ENCODE measurements at places on chromosomes 7 and 10.

GRCh38 chr10:17438583-17438982 lies 15.8 kb downstream of the ST8SIA6 start:
- DNase-seq, result no peak

DNA sequence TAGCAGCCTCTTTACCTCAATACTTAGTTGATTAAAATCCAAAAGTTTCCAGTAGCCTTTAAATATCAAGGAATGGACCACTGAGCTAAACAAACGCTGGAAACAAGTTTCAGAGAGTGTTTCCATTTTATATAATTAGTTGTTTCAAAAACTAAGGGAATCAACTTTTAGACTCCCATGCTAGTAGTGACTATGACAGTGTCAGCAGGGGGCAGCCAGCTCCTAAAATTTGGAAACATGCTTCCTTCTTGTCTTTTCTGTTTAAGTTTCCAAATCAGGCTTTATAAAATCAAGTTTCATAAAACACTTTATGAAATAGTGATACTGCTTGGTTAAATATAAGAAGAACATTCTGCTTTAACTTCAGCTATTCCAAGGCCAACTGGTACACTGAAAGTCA lies 138.2 kb upstream of the TMEM229A start:
- no peak for DNase-seq

DNA sequence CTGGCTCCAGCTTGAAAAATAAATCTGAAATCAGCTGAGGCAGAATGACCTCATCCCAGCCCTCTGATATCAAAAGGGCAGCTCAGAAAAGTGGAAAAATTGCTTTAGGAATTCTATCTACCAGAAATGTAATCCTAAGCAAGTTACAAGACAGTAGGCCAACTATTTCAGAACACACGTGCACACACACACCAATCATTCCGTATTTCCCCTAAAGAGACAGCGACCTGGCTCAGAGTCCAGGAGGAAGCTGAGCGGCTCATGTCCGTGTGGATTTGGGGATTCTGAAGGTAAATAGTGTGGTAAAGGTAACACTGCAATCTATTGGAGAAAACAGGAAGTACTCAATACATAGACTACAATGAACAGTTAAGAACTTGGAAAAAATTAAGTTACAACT lies 288.2 kb downstream of the CALN1 start:
- DNase-seq, result no peak

- DNase-seq, result peak; percentile 22
Observed at GRCh38 chr7:157851501-157852067, 514.8 kb downstream of the DNAJB6 start.

- no peak for DNase-seq
Observed at GRCh38 chr7:132177708-132178401, 398.4 kb downstream of the PLXNA4 start.

- no peak for DNase-seq
Observed at GRCh38 chr10:99360934-99361333, 31.8 kb downstream of the CNNM1 start.

GRCh38 chr10:44635176-44635575 lies 250.3 kb upstream of the CXCL12 start:
- no peak for DNase-seq

GRCh38 chr10:84352251-84352842 lies 24.0 kb downstream of the CCSER2 start:
- peak; percentile 41 for DNase-seq

- DNase-seq, result no peak
Observed at GRCh38 chr10:89609833-89610346, 35.2 kb downstream of the PANK1 start.

- DNase-seq, result no peak
Observed at GRCh38 chr10:130459851-130460490, 323.8 kb downstream of the GLRX3 start.

- no peak for DNase-seq
Observed at GRCh38 chr7:92614660-92615174, 24.5 kb upstream of the FAM133B start.

GRCh38 chr7:151187409-151188251 lies 580 bp upstream of the ASB10 start:
- DNase-seq, result no peak

- no peak for DNase-seq
Observed at GRCh38 chr7:148579366-148579765, 11.2 kb upstream of the C7orf33 start.

- DNase-seq, result no peak
Observed at GRCh38 chr7:77315182-77315591, 101.0 kb downstream of the GSAP start.
